ENCODE measurements at places on chromosomes 6 and 20.

DNA sequence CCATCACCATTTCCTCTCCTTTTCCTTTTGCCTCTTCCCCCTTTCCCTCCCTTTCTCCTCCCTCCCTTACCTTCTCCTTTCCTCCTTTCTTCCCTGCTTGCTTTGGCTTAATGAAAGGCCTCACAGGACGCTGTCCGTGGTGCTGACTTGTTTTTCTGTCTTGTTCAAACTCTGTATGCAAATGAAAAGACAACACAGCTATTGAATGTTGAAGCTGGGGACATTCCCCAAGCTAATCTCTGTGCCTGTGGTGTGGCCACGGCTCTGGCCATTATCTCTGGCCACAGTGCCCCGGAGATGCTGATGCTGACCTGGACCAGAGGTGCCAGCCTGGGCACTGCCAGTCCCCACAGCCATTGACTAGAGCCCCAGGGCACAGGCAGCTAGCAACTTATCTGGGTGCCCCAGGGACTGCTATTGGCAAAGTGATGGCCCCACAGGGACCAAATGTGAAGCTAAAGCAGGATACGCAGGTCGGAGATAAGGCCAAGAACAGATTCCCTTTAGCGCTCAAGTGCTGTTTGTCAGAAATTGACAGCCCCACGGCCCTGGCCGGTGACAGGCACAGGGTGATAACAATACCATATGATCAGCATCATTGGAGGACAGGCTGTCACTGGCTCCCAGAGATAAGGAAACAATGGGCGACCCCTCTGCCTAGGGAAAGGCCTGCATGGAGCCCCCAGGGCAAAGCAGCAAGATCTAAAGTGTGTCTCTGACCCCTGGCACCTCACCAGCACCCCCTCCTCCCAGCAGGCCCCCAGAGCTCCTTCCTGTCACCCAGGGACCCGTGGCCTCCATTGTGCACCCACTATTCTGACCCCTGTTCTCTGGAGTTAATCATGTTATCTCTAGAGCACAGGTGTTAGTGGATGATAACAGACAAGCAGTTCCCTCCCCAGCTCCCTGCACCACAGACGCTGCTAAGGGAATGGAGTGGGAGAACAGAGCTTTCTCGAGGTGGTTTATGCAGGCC lies 31.6 kb upstream of the SLC32A1 start:
- DNase-seq, result no peak

- no peak for DNase-seq
Observed at GRCh38 chr6:21780679-21781078, 187.1 kb downstream of the SOX4 start.

GRCh38 chr6:96816301-96816817 lies 20.9 kb downstream of the GPR63 start:
- no peak for DNase-seq

- DNase-seq, result no peak
Observed at GRCh38 chr20:51020657-51021056, 2.2 kb downstream of the KCNG1 start.

All from stimulated activated CD4-positive, alpha-beta T cell treated with anti-CD3 and anti-CD28 coated beads, Interleukin-1b, Interleukin-23, amount 100 ng/mL, for 1 hour (primary cell).